ENCODE measurements at places on chromosomes 4 and X. TPM values are rescaled to one million over a fixed set of nuclear protein-coding genes. Genes with fewer than 3 reads are reported as not detected.

Gene GATB
- 22.2 TPM for total RNA-seq

Gene DAPP1
- not detected for total RNA-seq

Gene HS6ST2
- 9.3 TPM for total RNA-seq

Gene AMBN
- total RNA-seq = not detected

Gene TREX2
- 0.11 TPM for total RNA-seq

Gene SPANXB1
- not detected for total RNA-seq

DNA sequence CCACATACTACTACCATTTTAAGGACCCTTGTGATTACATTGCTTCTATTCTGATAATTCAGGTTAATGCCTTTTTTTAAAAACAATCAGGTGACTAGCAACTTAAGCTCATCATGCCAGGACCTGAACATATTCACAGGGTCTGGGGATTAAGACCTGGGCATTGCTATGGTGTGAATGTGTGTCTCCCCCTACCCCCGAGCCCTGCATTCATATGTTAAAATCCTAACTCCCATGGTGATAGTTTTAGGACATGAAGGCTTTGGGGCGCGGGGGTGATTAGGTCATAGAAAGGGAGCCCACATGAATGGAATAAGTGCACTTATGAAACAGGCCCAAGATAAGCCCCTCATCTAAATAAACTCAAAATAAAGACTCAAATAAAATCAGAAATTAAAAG, 734.4 kb upstream of the PABPC4L start:
- peak; percentile 21 for DNase-seq

DNA sequence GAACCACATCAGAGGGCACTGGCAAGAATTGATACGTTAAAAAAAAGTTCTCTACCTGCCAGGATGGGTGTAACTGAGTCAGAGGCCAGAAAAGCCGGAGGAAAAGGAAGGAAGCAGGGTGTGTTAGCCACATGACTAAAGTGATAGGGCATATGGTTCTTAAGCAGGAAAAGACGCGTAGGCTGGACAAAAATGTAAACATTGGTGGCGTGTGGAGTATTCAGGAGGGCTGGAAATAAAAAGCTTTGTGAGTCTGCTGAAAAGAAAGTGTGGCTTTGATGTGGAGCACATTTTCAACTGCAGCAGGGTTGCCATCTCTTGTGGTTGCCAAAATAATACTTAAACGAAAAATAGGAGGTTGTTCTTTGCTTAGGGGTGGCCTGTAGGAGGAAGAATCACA, 186.5 kb upstream of the RPL34 start:
- no peak for DNase-seq

- no peak for DNase-seq
These were observed 200.2 kb downstream of the ADGRA3 start for GRCh38 chr4:22315628-22316027.

GRCh38 chr4:6539009-6539764, 35.8 kb upstream of the MAN2B2 start:
- no peak for DNase-seq

- DNase-seq = no peak
These were observed 62.3 kb upstream of the ADAMTS3 start for GRCh38 chr4:72631296-72631695.

DNA sequence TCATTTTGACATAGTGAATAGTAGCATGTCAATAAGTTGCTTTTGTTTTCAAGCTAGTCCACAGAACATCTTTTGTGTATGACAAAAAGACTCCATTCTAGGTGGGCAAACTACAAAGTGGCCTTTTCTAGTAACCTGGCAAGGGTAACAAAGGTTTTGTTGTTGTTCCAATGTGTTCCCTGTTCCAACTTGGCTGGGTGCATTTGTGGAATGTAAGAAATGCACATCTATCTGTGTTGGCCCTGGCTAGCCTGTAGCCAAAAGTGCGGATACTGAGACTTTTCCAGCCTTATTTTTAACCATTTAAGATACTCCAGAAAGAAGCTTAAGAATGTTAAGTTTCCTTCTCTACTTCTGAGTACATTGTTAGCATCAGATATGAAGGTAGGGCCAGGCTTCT, 118.7 kb upstream of the CHRDL1 start:
- no peak for DNase-seq

- DNase-seq = no peak
These were observed 57.6 kb upstream of the CLNK start for GRCh38 chr4:10741961-10742699.

- DNase-seq = no peak
These were observed 76.7 kb downstream of the IRF2 start for GRCh38 chr4:184397516-184398163.

DNA sequence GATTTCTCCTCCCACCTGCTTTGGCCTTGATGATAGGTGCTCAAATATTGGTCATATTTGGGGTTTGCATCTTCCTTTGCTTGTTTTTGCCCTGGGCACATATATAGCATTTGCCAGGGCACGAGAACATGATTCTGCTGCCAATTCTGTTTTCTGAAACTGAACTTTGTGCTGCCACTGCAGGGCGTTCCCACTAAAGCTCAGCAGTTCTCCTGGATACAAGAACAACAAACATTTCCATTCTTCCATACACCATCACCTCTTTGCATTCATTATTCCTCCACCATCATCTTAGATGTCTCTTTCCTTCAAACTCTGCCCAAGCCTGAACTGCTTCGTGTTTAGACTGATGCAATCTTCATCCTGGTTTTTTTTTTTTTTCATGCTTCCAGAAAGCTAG, 36.3 kb upstream of the GATB start:
- DNase-seq = no peak

DNA sequence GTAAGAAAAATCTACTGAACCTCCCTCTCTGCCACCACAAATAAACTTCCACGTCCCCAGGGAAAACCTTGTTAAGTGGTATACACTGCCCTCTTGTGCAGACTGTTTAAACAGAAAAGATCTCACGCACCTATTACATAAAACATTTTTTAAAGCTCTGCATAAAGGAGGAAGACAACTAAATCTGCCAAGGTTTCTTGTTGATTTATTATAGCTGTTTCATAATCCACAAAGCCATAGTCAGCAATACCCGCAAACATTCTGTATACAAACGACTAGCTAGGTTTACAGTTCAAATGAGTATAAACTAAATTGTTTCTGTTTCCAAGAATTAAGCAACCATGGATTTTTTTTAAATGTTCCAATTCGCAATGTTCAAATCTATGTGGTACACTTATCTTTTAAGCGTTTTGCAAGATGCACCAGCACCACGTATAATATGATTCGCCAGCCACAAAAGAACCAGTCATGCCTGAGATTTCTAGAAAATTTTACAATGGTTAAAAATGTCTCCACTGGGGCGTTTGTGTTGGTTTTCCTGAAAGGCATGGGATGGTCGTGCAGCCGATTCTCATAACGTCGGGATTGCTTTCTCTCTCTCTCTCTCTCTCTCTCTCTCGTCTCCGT, 164.6 kb downstream of the PRKX start:
- DNase-seq = no peak

DNA sequence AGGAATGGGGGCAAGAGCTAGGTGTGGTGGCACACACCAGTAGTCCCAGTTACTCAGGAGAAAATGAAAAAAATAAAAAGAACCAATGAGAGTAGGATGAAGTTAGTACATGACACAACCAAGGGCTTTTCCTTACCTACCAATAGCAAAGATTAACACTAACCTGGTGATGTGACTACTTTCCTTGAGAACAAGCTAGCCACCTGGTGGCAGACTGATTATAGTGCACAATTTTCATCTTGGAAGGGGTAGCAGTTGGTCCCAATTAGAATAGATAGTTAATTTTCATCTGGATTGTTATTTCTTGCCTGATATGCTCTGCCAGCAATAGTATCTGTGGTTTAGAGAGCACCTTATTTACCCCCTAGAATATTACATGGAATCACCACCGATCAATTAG, 1216.8 kb upstream of the PABPC4L start:
- DNase-seq = peak; percentile 14

GRCh38 chr4:172096786-172097185, 283.6 kb downstream of the GALNTL6 start:
- no peak for DNase-seq

DNA sequence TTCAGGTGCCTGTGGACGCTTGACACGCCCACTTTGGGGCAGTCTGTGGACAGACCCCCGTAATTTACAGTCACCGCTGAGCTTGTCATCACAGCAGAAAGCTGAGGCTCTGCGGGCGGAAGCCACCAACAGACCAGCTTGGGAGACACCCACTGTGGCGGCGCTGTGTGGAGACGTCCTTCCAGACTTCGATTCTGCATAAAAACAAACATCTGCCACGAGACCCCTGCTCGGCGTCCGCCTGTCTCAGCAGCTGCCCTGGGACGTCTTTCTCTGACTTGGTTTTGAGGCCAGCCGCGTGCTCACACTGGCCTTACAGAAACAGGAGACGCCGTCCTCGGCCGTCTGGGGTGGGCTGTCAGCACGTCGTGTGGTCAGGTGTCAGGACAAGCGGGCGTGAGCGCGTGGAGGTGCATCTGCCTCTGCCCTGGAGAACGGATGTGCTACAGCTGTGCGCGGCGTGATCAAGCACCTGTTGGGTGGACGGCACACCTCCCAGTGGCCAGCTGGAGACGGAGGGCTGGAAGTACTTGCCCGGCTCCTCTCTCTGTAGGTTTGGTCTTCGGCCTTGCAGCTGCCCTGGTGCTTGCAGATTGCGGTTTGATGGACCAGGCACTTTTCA, 37.5 kb downstream of the PIGG start:
- DNase-seq = no peak

DNA sequence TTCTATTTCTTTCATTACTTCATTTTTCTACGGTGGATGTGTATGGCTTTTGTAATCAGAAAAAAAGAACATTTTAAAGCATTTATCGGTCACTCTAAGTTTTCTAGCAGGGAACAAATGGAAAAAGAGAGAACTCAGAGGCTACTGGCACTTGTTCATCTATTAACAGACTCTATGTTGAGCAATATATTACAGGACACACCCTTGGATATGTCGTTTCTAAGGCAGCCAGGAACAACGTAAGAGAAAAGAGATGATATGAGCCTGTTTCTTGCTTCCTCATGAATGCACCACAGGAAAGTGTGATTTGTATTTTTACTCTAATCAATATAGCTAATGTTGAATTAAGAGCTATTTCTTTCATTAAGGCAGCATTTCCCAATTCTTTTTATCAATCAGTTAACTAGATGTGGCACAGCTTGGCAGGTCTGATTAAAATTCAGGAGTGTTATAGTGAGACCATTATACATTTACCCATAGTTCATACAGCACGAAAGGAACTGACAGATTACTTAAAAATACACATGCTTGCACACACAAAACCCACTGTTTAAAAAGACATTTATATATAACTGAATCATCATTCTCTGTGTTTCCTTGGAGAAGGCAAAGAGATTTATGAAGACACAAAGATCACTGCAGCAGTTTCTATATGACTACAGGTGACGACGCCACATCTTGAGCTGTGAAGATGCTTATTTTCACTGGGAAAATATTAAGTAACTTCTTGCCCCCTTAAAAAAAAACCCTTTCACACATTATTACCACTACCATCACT, 13.0 kb downstream of the RAB9B start:
- no peak for DNase-seq

DNA sequence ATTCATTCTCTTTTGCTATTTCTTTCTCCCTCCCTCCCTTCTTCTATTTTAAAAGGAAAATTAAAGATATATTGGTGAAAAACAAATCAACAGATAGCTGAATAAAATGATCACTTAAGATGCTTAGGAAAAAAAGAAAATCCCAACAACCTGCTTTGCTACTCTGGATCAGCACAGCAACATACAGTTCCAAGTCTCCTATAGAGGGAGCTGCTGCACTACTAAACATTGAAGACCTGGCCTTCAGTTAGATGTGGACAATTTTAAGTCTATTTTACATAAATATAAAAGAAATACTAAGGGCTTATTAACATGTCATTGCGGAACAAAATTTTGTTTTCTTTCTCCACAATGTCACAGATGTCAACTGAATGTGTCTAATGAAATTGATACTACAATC, 226.4 kb downstream of the MAGEB5 start:
- DNase-seq = peak; percentile 2

DNA sequence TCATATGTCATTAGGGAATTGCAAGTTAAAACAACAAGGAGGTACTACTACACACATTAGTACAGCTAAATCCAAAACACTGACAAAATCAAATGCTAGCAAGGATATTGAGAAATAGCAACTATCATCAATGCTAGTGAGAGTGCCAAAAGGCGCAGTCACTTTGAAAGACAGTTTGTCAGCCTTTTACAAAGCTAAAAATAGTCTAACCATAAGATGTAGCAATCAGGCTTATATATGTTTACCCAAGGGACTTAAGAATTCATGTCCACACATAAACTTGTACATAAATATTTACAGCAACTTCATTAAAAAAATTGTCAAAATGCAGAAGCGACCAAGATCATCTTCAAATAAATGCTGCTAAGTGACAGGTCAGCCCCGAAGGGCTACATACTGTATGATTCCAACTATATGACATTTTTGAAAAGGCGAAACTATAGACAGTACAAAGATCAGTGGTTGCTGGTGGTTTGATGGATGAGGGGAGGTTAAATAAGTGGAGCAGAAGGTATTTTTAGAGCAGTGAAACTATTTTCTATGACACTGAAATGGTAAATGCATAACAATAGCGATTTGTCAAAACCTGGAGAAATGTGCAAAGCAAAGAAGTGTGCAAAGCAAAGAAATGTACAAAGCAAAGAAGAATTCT, 704.8 kb downstream of the ARAP2 start:
- no peak for DNase-seq

- DNase-seq = no peak
These were observed 170.3 kb downstream of the MOSPD2 start for GRCh38 chrX:15043538-15043937.

DNA sequence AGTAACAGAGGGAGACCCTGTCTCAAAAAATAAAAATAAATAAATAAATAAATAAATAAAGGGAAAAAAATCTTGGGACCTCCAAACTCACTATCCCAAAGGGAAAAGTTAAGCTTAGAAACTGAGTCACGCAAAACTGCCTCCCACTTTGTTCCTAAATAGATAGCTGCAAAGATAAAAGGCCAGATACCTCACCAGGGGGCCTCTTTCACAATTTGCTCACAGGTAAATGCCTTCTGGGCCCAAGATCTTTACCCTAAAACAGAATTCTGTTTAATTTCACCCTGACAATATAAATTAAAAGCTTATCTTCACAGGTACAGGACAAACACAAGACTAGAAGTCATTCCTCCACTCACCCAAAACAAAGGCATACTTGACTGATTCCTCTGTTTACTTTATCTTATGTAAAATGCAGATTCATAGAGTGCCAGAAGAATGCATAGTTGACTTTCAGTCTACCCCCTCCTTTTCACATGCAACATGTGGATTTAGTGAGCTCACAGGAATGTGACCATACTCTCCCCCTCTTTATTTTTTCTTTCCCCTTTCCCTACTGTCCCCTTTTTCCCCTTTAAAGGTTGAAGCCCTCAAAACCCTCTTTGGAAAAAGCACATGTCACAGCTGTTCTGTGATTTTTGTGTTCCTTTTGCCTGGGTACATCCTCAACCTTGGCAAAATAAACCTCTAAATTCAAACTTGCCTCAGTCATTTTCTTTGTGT, 23.4 kb downstream of the ELF2 start:
- DNase-seq = peak; percentile 41

GRCh38 chr4:146124023-146124680, 51.4 kb upstream of the LSM6 start:
- DNase-seq = peak; percentile 52

DNA sequence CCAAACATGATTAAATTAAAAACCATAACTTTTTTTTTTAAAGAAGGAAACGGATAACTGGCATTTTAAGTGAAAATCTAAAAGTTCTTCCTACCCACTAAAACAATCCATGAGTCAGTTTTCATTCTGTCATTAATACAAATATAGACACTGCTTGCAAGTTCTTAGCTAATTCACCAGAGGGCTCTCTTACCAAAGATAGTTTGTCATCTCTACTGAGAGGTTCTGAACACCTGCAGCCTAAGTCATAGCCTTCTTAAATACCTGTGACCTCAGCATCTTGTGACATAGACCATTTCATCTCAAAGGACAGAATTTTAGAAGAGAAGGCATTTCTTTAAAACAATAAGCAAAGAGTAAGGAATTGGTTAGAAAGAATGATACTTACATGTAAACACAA, 65.3 kb upstream of the FAM120C start:
- DNase-seq = no peak

All from H7 (cell line).